ENCODE measurements at places on chromosomes 3 and 15. TPM values are rescaled to one million over a fixed set of nuclear protein-coding genes. Genes with fewer than 3 reads are reported as not detected.

The MUC4 gene
- not detected for total RNA-seq

The TMEM207 gene
- total RNA-seq = not detected

The TNNC1 gene
- total RNA-seq = 1.2 TPM

The TIMP4 gene
- total RNA-seq = 10.9 TPM

The ALDH1L1 gene
- 0.64 TPM for total RNA-seq
